ENCODE measurements at places on chromosomes 6 and 20.

DNA sequence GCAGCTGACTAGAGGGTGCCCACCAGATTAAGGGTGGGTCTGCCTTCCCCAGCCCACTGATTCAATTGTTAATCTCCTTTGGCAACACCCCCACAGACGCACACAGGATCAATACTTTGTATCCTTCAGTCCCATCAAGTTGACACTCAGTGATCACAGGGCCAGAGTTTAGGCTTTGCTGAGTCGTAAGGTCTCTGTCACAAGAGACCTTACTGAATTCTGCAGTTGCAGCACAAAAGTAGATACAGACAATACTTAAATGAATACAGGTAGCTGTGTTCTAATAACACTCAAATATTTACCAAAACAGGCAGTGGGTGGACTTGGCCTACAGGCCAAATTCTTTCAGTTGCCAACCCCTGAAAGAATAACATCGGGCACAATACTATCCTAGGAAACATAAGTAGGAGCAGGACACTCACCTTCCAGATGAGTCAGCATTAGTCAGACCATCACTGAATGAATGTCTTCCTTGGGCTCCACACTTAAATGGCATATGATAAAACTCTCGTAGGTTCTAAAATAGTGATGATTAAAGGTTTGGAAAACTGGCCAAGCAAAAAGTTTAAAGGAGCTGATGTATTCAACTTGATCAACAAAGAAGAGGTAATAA, 190.0 kb downstream of the UBE3D start:
- no peak overlapping the region for H3K27ac ChIP-seq
- no peaks in the 10 kb centered on the region for H3K27me3 ChIP-seq
- no peaks in the 10 kb centered on the region for H3K4me1 ChIP-seq

DNA sequence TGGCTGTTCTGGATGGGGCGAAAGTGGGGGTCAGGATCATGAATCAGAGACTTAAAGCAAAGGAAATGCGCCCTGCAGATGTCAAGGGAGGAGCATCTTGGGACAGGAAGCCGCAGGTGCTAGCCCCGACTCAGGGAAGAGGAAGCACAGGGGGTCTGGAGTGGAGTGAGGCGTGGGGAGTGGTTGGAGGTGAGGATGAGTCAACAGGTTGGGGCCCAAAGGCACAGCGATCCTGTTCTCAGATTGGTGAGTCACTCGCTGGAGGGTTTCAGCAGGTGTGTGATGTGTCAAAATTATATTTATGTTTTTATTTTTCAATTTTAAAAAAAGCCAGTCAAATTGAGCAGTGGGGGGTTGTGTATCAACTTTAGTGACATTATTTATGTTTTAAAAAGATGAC, 19.0 kb downstream of the PACSIN1 start:
- no peaks in the 10 kb centered on the region for H3K36me3 ChIP-seq
- no peak overlapping the region for H3K27ac ChIP-seq
- no peak overlapping the region for H3K4me3 ChIP-seq
- no peaks in the 10 kb centered on the region for H3K4me1 ChIP-seq
- no peak for DNase-seq

DNA sequence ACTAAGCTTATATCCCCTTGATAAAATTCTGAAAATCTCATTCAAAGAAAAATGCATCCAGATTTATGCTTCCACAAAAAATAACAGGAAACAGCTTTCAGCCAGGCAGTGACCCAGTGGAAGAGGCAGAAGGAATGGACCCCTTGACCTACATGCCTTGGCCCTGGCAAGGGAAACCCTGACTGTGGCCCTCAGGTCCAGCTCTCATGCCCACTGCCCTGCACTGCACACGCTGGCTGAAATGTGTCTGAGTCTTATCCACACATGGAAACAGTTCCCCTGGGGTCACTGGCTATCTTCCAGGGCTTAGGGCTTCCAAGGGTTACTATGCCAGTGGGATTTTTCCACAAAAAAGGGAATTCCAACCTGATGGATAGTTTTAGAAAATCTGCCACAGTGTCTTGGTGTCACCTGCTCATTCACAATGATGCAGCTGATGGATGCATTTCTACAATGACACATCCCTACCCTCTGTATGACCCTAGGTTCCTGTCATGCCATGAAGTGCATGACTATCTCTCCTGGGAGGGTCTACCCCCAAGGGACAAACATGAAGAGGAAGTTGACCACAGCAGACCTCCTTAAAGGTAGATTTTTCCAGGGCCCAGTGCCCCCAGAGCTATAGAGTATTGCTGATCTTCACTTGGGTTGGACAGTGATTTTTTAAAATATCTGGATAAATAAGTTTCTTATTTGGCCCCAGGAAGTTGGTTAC, 121.9 kb upstream of the CD93 start:
- peaks cover 15% of the 10 kb centered on the region for H3K4me1 ChIP-seq
- no peak overlapping the region for H3K27ac ChIP-seq
- no peaks in the 10 kb centered on the region for H3K27me3 ChIP-seq
- no peaks in the 10 kb centered on the region for H3K36me3 ChIP-seq
- H3K4me3 ChIP-seq: no peak overlapping the region

GRCh38 chr20:25308671-25309394, 60.9 kb downstream of the PYGB start:
- no peak for DNase-seq
- peak overlapping the region; percentile 100 for H3K27ac ChIP-seq
- peaks cover 30% of the 10 kb centered on the region for H3K4me1 ChIP-seq
- peaks cover 9% of the 10 kb centered on the region for H3K36me3 ChIP-seq

DNA sequence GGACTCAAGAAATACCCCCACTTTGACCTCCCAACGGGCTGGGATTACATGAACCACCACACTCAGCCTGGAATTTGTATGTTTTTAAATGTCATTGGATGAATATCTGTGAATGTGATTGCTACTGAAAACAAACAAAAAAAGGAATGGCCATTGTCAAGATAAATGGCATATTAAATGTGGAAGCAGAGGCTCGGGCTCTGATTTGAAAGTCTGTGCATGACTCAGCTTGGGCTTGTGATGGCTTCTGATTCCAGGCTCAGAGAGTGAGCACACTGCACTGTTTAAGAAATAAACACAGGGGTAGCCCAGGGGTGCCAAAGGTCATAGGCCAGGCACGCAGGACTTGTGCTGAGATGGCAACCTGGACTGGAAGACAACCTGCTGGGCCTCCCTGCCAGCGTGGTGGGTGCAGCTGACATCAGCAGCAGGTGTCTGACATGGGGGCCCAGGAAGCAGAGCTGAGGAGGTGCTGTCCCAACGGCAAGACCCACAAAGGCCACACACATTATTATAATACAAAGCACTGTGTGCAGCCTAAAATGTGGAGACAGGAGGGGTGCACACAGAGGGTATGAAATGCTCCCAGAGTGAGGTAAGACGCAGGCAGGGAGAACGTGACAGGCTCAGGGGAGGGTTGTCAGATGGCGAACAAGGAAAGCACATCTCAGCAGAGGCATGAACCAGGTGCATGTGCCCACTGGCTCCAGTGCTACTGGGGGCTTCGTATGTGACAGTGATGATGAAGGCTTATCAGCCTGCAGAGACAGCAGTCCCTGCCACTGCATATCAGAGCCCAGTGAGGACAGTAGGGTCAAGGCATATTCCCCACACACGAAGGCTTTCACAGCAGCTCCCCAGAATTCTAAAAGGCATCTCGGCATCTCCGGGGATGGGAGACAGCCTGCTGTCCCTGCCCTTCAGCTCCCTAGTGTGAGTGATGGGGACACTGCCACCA, 169.4 kb downstream of the SYNDIG1 start:
- peaks cover 9% of the 10 kb centered on the region for H3K27me3 ChIP-seq
- H3K27ac ChIP-seq: no peak overlapping the region
- DNase-seq: no peak
- no peak overlapping the region for H3K4me3 ChIP-seq

DNA sequence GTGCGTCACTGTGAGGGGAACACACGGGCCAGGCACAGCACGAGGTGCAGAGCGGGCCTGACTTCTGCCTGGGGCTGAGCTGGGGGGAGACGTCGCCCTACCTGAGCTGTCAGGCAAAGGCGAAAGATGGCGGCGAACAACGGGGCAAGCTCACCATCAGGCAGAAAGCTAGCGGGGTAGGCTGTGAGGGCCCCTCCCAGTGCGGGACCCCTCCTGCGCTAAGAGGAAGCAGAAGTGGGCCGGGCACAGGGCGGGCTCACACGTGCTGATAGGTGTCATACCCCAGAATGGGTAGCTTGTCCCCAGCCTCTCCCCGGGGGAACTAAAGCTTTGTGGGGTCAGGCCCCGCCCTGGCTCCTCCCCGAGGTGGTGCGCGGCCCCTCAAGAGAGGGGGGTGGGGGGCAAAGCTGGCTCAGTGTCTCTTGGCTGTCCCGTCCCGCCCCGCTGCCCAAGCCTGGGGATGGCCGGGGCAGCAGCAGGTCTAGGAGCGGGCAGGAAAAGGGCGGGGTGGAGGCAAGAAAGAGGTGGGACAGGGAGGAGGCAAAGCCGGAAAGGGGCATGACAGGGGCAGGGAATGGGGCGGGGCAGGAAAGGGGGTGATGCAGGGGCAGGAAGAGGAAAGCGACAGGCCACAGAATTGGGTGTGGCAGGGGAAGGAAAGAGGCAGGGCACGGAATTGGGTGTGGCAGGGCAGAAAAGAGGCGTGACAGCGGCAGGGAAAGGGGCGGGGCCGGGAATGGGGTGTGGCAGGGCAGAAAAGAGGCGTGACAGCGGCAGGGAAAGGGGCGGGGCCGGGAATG, 14.7 kb downstream of the UCKL1 start:
- peaks cover 10% of the 10 kb centered on the region for H3K27me3 ChIP-seq
- peak overlapping the region; percentile 76 for H3K4me3 ChIP-seq
- H3K27ac ChIP-seq: no peak overlapping the region
- DNase-seq: peak; percentile 78

DNA sequence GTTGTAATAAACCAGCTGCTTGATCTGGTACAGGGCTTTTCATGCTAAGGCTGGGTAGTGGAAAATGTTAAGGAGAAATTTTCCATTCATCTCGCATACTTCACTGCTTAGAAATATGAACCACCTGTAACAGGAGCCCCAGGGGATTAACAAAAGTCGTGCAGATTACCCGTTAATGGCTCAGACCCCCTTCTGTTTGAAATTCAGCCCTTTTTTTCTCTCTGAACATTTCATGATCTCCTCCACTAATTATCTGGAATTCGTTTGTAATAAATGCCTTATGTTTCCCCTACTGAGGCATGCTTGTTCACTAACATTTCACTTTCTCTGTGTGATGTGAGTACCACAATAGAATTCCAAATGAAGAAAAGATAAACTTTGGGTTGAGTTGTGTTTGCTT, 336.4 kb upstream of the HSF2 start:
- no peaks in the 10 kb centered on the region for H3K27me3 ChIP-seq
- no peak overlapping the region for H3K27ac ChIP-seq
- H3K4me1 ChIP-seq: peaks cover 15% of the 10 kb centered on the region
- no peak overlapping the region for H3K4me3 ChIP-seq
- DNase-seq: no peak
- H3K36me3 ChIP-seq: no peaks in the 10 kb centered on the region

DNA sequence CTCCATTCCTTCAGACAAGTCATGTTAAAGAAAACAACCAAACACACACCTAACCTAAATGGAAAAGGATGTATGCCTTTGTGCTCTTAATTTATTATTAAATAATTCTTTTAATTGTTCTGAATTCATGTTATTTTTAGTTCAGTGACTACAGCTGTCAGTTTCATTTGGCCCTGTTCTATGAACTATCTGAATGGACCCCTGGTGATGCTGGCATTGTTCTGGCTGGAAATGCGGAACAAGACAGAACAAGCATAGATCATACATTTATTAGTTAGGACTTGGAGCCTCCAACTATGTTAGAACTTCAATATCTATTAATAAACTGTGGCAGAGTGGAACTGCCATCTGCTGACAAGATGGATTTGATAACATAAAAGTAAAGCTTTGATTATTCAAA, 5.7 kb downstream of the MAP3K7 start:
- no peak for DNase-seq
- H3K4me1 ChIP-seq: peaks cover 2% of the 10 kb centered on the region
- no peaks in the 10 kb centered on the region for H3K27me3 ChIP-seq
- no peaks in the 10 kb centered on the region for H3K36me3 ChIP-seq
